Cortex of kidney (tissue), 1 donor: ENCODE measurements at places on chromosomes 2 and 18.

DNA sequence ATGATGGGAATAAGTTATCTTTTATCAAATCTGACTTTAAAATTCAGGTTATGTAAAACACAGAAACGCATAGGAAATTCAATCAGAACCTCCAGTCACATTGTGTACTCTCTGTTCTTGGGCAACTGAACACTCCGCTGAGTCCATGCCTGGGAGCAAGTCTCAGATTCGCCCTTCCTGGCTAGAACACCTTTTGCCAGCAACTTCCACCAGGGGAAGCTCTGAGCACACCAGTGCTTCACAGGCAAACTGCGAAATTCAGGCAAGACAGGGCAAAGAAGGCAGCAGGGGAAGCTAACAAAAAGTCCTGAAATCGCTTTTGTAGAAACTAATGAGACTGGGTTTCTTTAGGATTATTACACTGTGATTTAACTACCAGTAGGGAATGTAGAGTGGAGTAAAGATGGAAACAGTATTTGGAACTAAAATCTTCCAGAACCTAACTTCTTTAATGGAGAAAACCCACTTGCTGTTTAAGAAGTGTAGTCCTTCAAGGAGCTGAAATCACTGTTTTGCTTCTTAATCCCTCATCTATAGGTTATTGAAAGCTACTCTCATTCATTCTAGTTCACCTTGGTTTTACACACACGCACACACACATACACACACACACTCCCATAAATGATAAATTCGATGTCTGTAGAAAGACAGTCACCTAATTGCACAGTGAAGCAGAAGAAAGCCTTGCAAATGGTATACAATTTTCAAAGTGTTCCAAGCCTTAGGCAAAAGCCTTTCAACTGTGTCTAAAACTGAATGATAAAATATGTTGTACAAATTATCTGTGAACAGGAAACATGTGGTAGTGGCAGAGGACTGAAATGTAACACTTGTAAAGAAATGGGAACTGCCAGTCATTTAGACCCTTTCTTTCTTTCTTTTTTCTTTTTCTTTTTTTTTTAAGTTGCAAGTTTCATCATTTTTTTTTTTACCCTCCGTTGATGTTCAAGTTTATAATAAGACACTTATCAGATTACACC lies 214.5 kb downstream of the TMEM182 start:
- no peak for DNase-seq

DNA sequence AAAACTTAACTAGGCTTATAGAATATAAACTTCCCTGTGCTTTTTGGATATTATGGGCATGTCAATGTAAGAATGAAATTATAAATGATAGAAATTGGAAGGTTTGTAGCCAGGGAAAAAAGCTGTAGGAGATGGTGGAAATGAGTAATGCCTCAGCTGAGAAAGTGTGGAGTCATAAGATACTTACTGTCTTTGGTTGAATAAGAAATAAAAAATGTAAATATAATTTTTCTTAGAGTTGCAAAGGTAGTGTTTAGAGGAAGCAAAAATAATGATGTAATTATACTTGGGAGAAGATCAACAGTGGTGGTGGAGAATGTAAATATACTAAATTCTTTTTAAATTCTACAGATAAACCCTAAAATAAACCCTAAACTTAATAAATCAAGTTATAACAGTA lies 26.2 kb upstream of the RND3 start:
- no peak for DNase-seq

DNA sequence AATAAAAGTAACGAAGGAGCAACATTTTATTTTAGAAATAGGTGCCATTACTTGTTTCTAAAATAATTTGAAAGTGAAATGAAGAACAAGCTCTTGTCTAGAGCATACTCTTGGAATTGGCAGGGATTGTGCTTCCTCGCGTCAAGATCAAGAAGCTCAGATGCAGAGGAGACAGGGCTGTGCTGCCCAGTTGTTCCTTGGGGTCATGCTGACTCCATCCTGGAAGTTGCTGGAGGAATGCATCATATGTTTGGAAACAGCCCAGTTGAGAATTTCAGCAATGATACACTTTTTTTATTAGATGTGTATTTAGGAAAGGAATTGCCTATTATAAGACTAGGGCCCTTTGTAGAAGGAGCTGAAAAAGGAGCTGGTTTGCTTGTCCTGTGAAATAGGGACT lies 17.2 kb downstream of the LTBP1 start:
- DNase-seq, result no peak

DNA sequence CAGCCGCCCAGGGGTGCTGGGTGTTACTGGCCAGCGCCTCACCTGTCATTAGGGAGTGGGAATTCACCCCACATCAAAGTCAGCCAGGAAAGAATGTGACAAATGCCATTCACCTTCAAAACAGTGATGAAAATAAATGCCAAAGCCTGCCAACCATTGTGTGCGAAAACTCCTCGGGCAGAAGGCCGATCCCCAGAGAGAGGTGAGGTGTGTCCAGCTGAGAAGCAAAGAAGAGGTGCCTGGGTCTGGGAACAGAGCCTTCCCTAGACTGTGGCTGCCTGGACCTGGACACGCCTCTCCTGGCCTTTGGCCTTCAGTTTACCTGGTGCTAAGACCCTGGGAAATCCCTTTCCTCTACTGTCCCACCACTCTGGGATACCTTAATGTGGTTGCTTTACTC lies 142.7 kb downstream of the CYP26B1 start:
- no peak for DNase-seq

DNA sequence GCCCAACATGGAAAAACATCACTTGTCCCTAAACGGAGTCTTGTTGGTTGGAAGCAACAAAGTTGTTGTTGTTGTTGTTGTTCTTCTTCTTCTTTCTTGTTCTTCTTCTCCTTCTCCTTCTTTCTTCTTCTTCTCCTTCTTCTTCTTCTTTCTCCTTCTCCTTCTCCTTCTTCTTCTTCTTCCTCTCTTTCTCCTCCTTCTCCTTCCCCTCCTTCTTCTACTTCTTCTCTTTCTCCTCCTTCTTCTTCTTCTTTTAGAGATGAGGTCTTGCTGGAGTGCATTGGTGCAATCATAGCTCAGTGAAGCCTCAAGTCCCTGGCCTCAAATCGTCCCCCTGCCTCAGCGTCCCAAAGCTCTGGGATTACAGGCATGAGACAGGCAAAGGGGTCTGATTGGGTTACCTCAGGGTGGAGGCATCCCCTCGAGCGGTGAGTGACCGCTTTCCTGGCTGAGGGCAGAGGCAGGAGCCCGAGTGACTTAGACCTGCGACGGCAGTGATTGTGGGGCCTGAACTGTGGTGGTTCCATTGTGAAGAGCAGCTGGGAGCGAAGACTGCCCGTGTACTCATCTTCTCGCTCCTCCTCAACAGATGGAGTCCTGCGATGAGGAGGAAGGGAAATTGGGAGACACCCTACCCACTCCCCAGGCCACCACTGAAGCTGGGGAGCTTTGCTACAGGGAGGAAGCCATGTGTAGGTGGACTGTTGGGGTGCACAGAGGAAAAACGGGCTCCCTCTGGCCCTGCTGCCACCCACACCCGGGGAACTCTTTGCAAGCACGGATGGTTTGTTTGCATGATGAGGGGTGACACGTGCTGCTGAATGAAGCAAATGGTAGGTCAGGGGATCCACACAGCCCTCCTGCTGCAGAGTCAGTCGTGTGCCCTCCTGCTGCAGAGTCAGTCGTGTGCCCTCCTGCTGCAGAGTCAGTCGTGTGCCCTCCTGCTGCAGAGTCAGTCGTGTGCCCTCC lies 7.0 kb upstream of the PER2 start:
- DNase-seq, result no peak

DNA sequence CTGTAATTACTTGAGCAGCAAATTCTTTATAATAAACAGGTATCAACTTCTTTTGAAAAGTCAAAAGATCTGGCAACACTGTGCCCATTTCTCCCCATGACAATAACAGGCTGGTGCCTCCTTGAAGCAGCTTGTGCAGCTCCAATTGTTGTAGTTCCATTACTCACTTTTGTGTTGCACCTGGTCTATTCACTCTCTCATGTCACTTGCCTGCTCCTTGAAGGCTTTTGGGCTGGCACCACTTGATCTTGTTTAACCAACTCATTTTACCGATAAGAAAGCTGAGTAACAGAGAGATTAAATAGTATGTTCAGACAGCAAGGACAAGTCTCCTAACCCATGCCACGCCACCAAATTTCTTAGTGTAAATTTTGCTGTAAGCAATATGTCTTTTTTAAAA lies 314.5 kb downstream of the OSR1 start:
- no peak for DNase-seq

DNA sequence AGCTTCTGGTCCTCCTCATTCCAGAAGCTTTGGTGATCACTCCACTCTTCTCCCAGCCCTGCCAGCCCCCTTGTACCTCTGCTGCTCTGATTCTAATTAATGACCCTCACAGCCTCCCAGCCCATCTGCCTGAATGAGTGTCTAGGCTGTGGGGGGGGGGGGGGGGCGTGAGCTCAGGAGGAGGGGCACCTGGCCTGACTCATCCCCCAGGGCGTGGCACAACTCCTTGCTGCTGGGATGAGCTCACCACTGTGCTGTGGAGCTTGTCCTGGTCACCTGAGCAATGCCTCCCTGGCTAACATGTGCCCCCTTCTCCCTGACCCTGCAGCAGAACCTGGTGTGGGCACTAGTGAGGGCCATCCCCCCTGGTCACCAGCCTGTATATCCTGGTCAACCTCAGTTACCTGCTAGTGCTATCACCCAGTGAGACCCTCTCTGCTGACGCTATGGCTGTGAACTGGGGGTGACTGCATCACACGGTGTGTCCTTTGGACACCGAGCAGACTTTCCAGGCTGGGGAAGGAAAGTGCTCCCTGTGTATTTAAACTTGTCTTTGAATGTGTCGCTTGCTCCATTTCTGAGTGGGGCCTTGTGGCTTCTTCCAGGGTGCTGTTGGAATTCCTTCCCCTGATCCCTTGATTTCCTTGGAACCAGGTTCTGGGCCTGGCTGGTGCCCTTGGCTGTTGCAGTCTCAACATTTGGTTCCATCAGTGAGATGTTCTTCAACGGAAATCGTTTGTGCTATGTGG lies 41.5 kb upstream of the PUM2 start:
- DNase-seq, result no peak

GRCh38 chr2:39508198-39508597 lies 71.1 kb upstream of the MAP4K3 start:
- DNase-seq, result no peak
